Ovary (tissue), 10 donors: ENCODE measurements at places on chromosomes 7 and 10. TPM values are rescaled to one million over a fixed set of nuclear protein-coding genes. Genes with fewer than 3 reads are reported as not detected.

- H3K4me3 ChIP-seq = no peak overlapping the region
- H3K27me3 ChIP-seq = no peaks in the 10 kb centered on the region
- peaks cover 4% of the 10 kb centered on the region for H3K4me1 ChIP-seq
Observed at GRCh38 chr7:35729061-35729783, 34.3 kb upstream of the HERPUD2 start.

PRSS37 gene
- not detected for total RNA-seq

DNA sequence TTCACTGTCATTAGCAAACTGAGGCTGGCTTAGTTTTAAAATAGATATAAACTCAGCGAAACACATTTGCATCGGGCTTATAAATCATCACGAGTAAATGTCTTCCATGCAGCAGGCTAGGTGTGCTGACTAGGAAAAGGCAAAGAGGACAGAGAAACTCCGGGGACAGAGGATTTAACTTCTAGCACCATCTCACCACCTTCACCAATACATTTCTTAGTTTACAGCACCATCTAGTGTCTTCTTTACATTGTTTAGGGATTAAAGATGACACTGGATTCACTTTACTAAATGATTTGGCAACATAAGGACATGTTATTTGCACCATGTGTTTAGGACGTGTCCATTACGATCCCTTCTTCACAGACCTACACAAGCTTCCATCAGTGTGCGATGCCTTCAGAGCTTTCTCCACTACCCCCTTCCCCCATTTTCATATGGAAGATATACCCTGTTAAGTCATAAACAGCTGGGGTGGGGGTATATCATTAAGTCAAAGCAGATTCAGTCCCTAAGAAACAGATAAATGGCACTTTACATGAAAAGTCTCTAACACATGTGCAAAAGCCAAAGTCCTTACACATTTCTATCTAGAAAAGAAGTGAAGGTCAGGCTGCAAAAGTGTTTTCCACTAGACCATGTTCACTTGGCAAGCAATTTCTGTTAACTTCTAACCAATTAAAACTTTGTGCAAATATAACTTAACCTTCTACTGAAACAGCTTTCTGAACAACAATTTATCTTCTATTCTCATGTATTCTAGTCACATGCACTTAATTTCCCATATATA is 103.3 kb downstream of the GRB10 start:
- peaks cover 5% of the 10 kb centered on the region for H3K4me1 ChIP-seq
- no peak overlapping the region for H3K27ac ChIP-seq
- no peak for DNase-seq
- H3K4me3 ChIP-seq = no peak overlapping the region

UCMA gene
- not detected for total RNA-seq

- no peak overlapping the region for H3K27ac ChIP-seq
- no peak overlapping the region for H3K4me3 ChIP-seq
- DNase-seq = no peak
- H3K36me3 ChIP-seq = no peaks in the 10 kb centered on the region
- peaks cover 5% of the 10 kb centered on the region for H3K4me1 ChIP-seq
Observed at GRCh38 chr7:150986099-150986512, 4.7 kb upstream of the NOS3 start.

TLL2 gene
- total RNA-seq = 0.22 TPM

LHFPL3 gene
- total RNA-seq = not detected

VPS37D gene
- 6.3 TPM for total RNA-seq

DNA sequence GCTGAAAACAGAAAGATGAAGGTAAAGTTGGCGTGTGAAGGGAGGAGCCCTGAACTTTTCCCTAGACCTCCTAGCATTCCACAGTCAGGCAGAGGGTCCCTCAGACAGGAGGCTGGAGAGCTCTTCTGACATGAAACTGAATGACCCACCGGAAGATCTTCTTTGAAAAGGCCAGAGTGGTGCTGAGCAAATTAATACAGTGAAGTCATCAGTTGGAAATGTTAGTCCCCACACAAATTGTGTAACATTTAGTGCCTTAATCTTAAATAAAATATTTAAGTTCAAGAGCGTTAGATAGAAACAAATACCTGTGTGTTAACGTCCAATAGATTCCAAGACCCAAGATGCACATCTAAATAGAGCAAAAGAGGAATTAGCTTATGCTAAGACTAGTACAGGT is 49.0 kb upstream of the WNT16 start:
- no peaks in the 10 kb centered on the region for H3K4me1 ChIP-seq
- H3K27me3 ChIP-seq = no peaks in the 10 kb centered on the region
- no peak overlapping the region for H3K4me3 ChIP-seq

- no peaks in the 10 kb centered on the region for H3K27me3 ChIP-seq
- H3K27ac ChIP-seq = no peak overlapping the region
- H3K4me1 ChIP-seq = no peaks in the 10 kb centered on the region
- H3K36me3 ChIP-seq = no peaks in the 10 kb centered on the region
- no peak overlapping the region for H3K4me3 ChIP-seq
- DNase-seq = no peak
Observed at GRCh38 chr10:5634918-5635317, 31.5 kb downstream of the ASB13 start.

TUBAL3 gene
- not detected for total RNA-seq

LBX1 gene
- total RNA-seq = not detected

- H3K4me1 ChIP-seq = no peaks in the 10 kb centered on the region
- no peak for DNase-seq
- H3K36me3 ChIP-seq = no peaks in the 10 kb centered on the region
- H3K4me3 ChIP-seq = no peak overlapping the region
Observed at GRCh38 chr7:37765872-37766525, 82.4 kb upstream of the NME8 start.

HACD1 gene
- 6.7 TPM for total RNA-seq

KAZALD1 gene
- 1.1 TPM for total RNA-seq

DNA sequence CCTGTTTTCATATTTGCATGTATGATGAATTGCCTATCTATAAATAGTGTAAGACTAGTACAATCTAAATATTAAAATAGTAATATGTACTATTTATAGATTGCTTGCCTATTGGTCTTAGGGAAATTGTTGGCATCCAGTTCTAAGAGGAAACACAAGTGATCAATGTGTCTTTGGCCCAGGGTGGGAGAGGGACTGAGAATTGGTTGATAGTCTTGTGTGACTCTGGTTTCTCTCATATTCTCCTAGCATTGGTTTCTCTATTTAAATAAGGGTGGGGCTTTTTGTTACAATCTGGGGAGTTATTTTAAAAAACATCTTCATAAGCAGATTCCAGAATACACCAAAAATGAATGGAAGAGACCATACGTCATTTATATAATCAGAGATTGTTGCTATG is 250.1 kb downstream of the EXOC4 start:
- H3K27ac ChIP-seq = no peak overlapping the region
- H3K36me3 ChIP-seq = no peaks in the 10 kb centered on the region
- no peak overlapping the region for H3K4me3 ChIP-seq
- no peaks in the 10 kb centered on the region for H3K27me3 ChIP-seq

DNA sequence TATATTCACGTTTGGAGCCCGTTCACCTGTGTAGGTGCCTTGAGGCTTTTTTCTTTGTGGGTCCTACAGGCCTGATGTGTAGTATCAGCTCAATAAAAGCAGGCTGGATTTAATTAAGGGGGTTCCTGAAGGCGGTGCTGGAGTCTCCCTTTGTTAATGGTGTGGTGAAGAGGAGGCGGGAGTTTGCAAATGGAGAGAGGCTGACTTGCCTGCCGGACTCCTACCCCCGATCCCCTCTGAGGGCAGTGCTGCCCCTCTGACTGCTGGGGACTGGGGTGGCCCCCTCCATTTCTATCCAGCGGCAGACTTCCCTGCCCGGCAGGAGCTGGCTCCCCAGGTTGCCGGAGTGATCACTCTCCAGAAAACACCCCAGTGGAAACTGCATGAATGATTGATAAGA is 45.1 kb downstream of the ZMIZ1 start:
- H3K4me1 ChIP-seq = peaks cover 68% of the 10 kb centered on the region
- peak overlapping the region; percentile 76 for H3K27ac ChIP-seq
- H3K27me3 ChIP-seq = no peaks in the 10 kb centered on the region
- DNase-seq = no peak
- no peak overlapping the region for H3K4me3 ChIP-seq

- no peak overlapping the region for H3K4me3 ChIP-seq
- H3K27me3 ChIP-seq = no peaks in the 10 kb centered on the region
- DNase-seq = no peak
- no peak overlapping the region for H3K27ac ChIP-seq
- H3K4me1 ChIP-seq = peaks cover 4% of the 10 kb centered on the region
- H3K36me3 ChIP-seq = no peaks in the 10 kb centered on the region
Observed at GRCh38 chr10:898141-898540, 33.4 kb downstream of the LARP4B start.

DNA sequence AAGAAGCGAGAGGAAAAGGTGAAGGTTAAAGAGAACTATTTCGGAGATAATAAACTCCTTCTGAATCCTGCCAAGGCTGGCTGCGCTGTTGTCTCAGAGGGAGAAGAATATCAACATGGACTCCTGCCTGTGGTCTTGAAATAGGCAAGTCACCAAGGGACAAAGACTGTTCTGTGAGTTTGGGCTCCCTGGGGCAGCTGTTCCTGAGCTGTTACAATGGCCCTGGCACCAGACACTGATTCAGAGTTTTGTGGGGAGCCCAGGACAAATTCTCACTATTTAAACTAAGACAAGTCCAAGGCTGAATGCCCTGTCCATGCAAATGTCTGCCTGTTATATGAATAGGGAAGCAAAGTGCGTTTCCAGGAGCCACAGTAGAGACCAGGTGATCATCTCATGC is 81.4 kb downstream of the PRPF18 start:
- DNase-seq = no peak
- H3K4me3 ChIP-seq = no peak overlapping the region
- H3K4me1 ChIP-seq = no peaks in the 10 kb centered on the region
- H3K27me3 ChIP-seq = no peaks in the 10 kb centered on the region
- no peaks in the 10 kb centered on the region for H3K36me3 ChIP-seq
- H3K27ac ChIP-seq = no peak overlapping the region
